Activated T-helper 1 cell treated with Interleukin-2 at 50 U/mL for 16 hours (primary cell): ENCODE measurements at places on chromosomes 3 and 15.

GRCh38 chr3:194787650-194788049, 102.0 kb downstream of the FAM43A start:
- no peak for DNase-seq

DNA sequence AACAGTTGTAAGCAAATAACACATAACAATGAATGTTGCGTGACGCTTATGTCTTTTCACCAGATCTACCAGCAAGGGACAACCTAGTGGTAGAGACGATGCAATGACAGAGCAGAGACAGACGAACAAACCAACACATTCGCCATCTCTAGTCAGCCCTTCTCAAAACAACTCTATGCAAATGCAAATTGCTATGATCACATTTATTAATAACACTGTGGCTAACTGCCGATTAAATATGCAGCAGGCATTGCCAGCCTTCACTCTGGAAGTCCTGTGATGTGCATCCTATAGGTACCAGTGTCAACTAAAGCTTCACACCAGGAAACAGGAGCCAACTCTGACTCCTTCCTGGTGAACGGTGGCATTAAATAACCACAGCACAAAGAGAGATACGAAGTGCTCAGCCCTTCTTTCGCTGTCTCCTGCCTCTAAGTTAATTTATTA, 94.2 kb downstream of the FOXP1 start:
- no peak for DNase-seq

DNA sequence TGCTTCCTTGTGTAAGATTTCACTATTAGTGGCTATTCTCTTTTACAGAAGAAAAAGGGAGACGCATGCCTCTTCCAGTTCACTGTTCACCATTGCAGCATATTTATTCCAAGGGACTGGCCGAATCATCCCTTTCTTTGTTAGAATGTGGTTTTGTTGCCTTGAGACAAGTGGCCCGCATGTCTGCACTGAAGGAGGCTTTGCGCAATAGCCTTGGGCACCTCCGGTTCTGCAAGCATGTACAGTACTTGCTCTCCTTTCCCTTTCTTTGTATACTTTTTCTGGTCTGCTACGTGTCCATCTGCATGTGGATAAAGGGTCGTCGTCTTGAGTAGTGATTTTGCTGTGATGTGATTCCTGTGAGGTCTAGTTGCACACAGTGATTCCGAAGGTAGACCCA, 43.0 kb downstream of the FLNB start:
- no peak for DNase-seq

DNA sequence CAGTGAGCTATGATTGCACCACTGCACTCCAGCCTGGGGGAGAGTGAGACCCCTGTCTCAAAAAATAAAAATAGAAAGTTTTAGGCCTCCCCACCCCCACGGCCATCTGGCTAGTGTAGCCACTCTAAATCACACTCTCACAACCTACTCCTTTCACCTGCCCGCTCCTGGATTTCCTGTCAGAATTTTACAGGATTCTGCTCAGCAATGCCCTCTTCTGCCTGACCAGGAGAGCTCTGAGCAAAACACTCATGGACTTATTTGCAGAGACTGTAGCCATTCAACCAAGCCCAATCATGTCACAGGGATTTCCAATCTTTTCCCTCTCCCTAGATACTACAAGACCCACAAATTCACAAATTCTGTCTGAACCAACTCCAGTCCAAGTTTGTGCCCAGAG, 242.6 kb upstream of the TPRG1 start:
- no peak for DNase-seq

GRCh38 chr15:99076555-99077308, 28.1 kb upstream of the SYNM start:
- no peak for DNase-seq

GRCh38 chr3:12143949-12144504, 14.7 kb downstream of the TIMP4 start:
- DNase-seq: no peak
